Cortex of kidney (tissue), 1 donor: ENCODE measurements at places on chromosomes 4 and X.

GRCh38 chr4:7810783-7811535 lies 128.7 kb downstream of the AFAP1 start:
- no peak for DNase-seq

DNA sequence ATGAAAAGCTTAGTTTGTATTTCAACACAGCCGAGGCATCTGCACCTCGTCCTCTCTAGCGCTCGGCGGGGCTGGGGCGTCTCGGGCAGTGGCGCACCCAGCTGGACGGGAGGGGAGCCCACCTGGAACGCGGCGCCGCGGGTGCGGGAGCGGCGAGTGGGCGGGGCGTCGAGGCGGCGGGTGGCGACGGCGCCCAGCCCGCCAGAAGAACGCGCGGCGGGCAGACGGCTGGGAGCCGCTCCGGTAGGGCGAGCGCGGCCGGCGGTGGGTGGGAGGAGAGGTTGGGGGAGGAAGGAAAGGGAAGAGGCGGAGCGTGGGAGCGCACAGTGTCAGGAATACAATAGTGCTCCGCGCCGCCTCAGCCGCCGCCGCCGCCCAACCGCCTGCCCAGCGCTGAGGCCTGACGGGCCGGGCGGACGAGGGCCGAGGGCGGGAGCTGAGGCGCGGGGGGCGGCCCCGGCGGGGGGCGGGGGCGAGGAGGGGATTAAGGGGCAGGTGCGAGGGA lies at the start of gene JADE3:
TSS of gene JADE3 (plus strand) at position 324 of the 505 bp plus-strand sequence. CDS start 72,474 bp downstream, outside the sequence.
- no peak for DNase-seq

DNA sequence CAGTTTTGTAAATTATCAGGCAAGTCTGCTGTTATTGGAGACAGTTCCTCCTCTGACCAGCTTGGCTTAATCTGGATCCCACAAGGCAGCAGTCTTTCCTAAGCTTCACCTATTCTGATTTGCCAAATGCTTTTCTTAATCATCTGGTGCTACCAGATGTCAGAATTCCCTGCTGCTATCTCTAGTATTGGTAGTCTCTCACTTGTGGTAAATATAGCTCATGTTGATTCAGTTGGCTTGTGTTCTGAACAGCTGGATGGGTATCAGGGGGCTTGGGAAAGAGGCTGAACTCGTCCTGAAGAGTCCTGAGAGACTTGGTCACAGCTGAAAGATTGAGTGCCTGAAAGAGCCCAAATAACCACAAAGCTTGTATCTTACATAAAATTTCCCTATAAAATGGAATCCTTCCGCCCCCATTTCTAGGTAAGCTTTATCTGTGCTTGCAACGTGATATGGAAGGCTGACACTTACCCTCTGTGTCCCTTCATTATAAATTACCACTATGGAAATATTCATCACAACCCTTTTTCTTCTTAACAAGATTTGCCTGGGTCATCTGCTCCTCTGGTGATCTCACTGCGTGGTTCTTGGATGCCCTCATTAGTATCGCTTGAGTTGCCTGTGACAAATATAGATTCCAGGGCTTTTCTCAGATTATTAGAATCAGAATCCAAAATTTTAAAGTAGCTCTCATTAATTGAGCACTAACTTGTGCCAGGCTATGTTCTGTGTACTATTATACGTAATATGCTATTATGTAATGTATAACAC lies 104.1 kb upstream of the GPRIN3 start:
- no peak for DNase-seq

- no peak for DNase-seq
Measured at GRCh38 chr4:140781596-140781995, 25.4 kb upstream of the TBC1D9 start.

GRCh38 chrX:5976332-5976731 lies 252.3 kb downstream of the NLGN4X start:
- no peak for DNase-seq

DNA sequence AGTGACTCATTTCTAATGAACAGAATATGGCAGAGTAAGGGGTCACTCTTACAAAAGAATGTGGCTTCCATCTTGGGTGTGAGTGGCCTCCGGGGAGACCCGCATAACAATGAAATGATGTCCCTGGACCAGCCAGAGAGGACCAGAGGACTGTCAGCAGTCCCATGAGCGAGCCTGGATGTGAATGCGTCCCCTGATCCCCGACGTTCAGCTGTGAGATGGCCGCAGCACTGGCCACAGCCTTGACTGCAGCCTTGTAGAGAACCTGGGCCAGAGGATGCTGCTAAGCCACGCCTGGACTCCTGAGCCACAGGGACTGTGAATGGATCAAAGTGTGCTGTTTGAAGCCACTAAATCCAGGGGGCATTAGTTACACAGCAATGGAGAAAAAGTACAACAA lies 53.8 kb downstream of the MTNR1A start:
- no peak for DNase-seq

DNA sequence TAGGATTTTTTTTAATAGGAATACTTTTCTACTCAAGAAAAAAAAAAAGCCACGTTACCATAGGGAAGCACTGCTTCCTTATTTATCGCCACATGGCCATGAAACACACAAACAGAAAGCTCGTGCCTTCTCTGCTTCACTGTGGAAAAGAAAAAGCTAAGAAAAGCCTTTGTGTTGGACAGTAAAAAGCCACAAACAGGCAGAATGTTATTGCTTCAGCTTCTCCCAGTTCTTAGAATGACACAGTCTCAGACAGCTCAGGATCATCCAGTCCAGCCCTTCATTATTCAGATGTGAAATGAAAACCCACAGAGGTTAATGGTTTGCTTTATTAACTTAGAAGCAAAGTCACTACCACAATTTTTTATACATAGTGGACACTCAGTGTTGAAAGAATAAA lies 181.6 kb upstream of the NOCT start:
- no peak for DNase-seq

- DNase-seq: no peak
Measured at GRCh38 chrX:77628294-77629025, 157.6 kb downstream of the ATRX start.

DNA sequence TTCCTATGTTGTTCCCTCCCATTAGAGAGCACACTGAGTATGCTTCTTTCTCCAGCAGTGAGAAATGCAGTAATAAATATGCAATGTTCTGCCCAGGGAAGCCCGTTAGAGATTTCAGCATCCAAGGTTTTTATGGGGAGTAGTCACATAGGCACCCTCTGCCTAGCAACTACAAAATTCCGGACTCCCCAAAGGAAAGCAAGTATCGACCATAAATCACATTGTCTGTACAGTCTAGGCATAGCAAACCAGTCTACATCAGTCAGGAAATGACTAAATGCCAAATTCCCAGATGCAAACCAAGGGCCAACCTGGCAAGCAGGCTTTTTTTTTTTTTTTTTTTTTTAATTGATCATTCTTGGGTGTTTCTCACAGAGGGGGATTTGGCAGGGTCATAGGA lies 34.8 kb downstream of the GPR101 start:
- no peak for DNase-seq

DNA sequence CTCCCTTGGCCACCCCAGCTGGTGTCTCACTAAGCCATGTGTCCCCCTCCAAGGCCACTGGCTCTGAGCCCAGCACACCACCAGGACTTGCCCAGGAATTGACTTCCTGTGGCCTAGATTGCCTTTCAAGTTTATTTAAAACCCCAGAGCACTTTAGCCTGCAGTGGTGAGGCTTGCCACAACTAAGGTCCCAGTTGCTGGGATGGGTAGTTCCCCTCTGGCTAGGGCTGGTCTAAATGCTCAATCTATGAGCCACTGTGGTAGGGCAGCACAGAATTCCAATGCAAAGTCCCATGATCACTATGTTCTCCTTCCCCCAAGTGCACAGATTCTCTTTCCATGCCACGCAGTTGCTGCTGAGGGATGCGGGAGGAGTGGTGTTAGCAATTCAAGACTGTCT lies 61.1 kb upstream of the HCCS start:
- no peak for DNase-seq

DNA sequence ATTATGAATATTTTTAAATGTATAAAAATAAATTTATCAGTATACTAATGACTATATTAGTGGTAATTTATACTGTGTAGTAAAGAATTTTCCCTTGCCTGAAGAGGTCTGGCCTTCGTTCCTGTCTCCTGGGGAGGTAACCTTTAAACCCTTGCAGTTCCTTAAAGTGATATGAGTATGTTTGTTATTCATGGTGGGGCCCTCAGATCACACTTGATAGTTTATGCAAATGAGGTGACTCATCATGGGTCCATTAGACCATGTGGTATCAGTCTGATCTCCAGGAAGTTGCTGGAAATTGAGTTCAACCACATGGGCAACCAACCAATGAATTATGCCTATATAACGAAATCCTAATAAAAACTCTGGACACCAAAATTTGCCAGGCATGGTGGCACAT lies 904.1 kb downstream of the RPA4 start:
- DNase-seq: no peak

- no peak for DNase-seq
Measured at GRCh38 chr4:141294306-141294705, 73.6 kb downstream of the ZNF330 start.

- no peak for DNase-seq
Measured at GRCh38 chr4:16765546-16765945, 132.9 kb downstream of the LDB2 start.

GRCh38 chrX:120795301-120795700 lies 80.4 kb downstream of the CT47B1 start:
- DNase-seq: no peak

DNA sequence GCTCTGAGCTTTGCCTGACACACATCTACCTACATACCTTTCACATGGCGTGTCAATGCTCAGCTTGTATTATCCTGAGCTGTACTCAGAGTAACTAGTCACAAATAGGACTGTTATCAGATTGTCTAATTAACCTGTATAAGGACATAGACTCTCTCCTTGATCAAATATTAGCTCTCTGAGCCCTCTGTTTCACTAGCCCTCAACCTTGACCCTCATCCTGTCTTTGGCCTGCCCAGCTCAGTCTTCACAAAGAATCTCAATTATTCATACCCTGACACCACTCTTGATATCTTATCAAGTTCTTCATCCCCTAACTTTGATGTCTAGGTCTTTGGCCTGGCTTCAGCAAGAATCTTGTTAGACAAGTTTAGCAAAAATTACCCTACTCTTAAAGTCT lies 320.7 kb upstream of the PCDH7 start:
- no peak for DNase-seq

DNA sequence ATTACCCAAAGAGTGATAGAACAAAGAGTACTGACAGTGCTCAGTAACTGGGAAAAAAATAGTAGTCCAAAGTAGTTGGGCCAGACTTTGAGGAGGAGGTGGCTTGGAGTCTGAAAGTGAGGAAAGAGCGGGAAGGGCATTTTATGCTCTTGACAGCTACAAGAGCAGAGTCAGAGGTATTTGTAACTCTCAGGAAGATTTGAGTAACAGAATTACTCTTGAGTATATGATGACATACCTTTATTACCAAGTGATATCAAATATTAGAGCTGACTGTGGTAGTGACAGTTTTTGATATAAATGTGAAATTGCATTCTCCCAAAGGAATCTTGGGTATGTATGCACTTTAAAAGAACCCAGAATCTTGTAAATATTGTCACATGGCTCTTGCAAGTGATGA lies 2.2 kb downstream of the SLAIN2 start:
- DNase-seq: no peak

- no peak for DNase-seq
Measured at GRCh38 chrX:80511969-80512760, 91.9 kb downstream of the TENT5D start.

DNA sequence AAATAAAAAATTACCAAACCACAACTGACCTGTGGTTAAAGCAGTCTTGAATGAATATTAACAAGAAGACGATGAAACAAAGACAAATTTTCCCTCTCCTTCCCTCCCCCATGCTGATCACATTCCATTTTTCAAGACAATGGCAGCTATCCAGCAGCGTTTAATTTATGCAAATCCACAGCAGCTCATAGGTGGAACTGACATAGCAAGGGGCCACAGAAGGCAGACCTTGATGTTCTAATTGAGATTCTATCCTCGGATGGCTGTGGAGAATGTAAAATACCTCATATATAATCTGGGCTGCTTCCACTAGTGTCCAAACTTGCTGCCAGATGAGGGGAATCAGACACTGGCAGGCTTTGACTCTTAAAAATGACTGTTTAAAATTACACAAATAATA lies 211.5 kb downstream of the CHRDL1 start:
- DNase-seq: no peak

- no peak for DNase-seq
Measured at GRCh38 chrX:13377550-13377934, 57.7 kb upstream of the ATXN3L start.

- no peak for DNase-seq
Measured at GRCh38 chrX:136907621-136908020, 27.1 kb upstream of the RBMX start.

- no peak for DNase-seq
Measured at GRCh38 chrX:139850968-139851367, 81.9 kb downstream of the ATP11C start.

DNA sequence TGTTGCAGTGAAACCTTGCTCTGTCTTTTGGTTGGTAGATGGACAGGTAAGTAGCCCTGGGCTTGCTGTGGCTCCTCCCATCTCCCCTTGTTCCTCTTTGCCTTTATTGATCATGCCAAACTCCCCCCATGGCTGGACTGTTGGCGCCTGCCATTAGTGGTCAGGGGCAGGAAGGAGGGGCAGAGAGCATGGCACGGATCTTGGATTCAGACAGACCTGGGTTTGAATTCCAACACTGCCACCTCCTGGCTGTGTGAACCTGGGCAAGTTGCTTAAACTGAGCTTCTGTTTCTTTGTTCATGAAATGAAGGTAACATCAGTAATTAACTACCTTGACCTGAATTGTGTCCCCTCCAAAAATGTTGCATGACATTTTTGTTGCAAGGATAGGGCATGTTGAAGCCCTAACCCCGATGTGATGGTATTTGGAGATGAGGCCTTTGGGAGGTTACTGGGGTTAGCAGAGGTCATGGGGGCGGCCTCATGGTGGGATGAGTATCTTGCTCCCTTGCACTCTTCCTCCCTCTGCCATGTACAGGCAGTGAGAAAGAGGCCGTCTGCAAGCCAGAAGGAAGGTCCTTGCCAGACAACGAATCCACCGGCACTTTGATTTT lies 6.0 kb downstream of the SLC2A9 start:
- DNase-seq: no peak

- DNase-seq: no peak
Measured at GRCh38 chrX:12330841-12331240, 192.6 kb downstream of the FRMPD4 start.

GRCh38 chr4:121108557-121108956 lies 36.2 kb upstream of the NDNF start:
- no peak for DNase-seq

DNA sequence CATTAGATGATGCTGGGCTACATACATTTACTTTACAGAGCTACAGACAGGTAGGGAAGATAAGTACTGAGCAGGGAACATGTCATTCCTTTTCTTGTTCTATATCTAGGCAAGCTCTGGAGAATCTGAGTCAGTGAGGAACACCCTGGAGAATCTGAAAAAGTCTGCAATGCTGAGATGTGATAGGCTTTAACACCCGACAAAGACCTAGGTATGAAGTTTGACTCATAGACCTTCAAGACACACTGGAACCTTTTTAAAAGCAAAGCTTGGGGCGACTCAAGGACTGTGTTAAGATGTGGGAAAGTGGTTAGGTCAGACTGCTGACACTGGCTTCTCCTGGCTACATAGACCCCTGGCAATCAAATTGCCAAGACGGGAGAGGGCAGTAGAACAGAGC lies 42.8 kb downstream of the OSTC start:
- no peak for DNase-seq

- DNase-seq: no peak
Measured at GRCh38 chr4:183798301-183799253, 106.5 kb upstream of the STOX2 start.

- no peak for DNase-seq
Measured at GRCh38 chr4:12724510-12724909, 759.6 kb downstream of the RAB28 start.
